ENCODE measurements at places on chromosomes 16 and 17.

DNA sequence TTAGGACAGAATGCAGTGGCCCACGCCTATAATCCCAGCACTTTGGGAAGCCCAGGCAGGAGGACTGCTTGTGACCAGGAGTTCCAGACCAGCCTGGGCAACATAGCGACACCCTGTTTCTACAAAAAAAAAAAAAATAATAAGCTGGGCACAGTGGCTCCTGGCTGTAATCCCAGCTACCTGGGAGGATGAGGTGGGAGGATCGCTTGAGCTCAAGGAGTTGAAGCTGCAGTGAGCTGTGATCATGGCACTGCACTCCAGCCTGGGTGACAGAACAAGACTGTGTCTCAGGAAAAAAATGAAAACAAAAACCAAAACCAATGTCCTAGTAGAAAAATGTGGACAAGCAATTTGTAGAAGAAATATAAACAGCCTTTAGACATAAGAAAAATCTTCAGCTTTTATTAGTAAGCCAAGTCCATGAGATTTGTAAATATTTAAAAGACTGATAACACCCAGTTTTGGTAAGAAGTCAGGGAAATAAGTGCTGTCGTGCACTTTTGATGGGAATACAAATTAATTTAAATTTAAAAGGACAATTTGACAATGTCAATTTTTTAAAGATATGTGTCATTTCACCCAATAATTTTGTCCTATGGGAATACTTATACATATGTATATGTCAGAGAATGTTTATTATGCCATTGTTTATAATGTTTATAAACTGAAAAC lies 11.1 kb downstream of the SCPEP1 start:
- no peak for DNase-seq

- DNase-seq: no peak
Measured at GRCh38 chr17:68182940-68183551, 64.8 kb upstream of the AMZ2 start.

- DNase-seq: no peak
Measured at GRCh38 chr16:84550096-84550495, 45.6 kb upstream of the MEAK7 start.

- DNase-seq: no peak
Measured at GRCh38 chr17:78322858-78323455, 36.9 kb downstream of the SOCS3 start.

- DNase-seq: no peak
Measured at GRCh38 chr17:32266051-32266388, 388 bp downstream of the RHBDL3 start.

DNA sequence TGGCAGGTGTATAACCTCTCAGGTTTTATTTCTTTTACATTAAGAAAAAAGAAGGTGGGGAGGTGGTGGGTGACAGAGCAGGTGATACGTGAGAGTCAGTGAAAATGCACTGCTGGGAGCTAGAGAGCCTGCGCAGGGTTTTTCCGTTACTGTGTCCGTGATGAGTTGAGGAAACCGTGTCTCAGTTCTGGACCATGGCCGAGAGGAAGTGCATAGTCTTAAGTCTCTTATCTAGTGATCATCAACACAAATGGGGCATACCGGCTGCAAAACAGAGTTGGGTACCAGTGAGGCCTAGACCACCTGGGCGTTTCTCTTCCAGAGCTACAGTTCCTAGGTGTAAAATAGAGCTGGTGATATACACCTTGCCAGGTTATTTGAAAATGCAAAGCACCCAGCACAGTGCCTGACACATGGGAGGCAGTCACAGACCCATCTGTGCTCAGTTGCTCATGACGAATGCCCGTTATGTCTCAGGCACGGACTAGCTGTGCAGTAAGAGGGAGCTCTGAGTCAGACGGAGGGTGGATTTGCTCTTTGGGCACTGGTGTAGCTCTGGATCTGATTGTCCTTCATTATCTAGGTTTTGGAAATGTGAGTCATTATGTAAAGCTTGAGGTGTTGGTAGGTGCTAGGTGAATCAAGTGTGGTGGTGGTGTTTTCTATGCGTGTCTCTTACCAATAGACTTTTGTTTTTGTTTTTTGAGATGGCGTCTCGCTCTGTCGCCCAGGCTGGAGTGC lies 60.9 kb downstream of the RPTOR start:
- DNase-seq: no peak

- DNase-seq: peak; percentile 28
Measured at GRCh38 chr16:69888005-69888590, 63.0 kb upstream of the CLEC18A start.

DNA sequence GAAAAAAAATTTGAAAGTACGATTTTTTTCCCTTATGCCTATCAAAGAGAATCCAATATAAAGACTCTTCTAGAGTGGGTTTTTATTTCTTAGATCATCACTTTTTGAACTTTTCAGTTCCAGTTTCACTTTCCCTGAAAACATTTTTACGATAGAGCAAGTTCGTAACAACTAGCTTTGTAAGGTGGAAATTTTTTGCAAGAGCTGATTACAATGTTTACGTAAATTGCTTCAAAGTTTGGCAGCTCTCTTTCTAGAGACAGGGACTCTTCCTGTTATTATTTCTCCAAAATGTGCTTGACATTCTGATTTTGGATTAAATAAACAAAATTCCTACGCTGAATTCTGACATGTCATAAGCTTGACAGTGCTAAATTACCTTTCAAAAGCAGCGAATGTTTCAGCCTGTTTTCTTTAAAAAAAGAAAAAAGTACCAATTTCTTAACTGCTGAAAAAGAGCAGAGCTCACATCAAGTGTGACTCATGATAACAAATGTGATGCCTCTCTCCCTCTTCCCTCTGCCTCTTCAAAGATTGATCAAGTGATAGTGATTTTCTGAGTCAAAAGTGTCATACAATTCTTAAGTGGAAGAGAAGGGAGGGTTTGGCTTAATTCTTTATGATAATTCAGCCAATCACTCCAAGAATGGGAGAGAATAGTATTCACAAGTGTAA lies 175.2 kb downstream of the KCNJ2 start:
- no peak for DNase-seq

GRCh38 chr17:45001310-45001709 lies 33.2 kb upstream of the C1QL1 start:
- DNase-seq: no peak

GRCh38 chr16:4249530-4250308 lies 7.8 kb upstream of the SRL start:
- no peak for DNase-seq

DNA sequence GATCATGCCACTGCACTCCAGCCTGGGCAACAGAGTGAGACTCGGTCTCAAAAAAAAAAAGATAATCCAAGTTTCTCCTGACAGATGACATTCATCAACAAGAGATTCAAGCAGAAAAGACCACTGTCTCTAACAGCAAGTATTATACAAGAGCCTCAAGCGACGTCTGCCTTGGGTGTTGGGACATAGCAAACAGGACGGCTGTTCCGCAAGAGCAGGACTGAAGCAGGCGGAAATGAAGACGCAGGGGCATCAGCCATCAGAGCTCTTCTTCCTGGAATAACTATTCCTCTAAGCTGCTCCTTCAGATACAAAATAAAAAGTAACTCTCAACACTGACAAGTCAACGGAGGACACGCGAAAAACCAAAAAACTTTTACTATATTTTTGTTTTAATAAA lies 54.0 kb downstream of the ANKRD11 start:
- DNase-seq: no peak

GRCh38 chr16:86952769-86953168 lies 364.4 kb downstream of the C16orf95 start:
- DNase-seq: no peak

GRCh38 chr17:81397314-81398175 lies 2.3 kb downstream of the BAHCC1 start:
- peak; percentile 89 for DNase-seq

GRCh38 chr17:47802341-47803022 lies 19.1 kb downstream of the OSBPL7 start:
- peak; percentile 45 for DNase-seq

DNA sequence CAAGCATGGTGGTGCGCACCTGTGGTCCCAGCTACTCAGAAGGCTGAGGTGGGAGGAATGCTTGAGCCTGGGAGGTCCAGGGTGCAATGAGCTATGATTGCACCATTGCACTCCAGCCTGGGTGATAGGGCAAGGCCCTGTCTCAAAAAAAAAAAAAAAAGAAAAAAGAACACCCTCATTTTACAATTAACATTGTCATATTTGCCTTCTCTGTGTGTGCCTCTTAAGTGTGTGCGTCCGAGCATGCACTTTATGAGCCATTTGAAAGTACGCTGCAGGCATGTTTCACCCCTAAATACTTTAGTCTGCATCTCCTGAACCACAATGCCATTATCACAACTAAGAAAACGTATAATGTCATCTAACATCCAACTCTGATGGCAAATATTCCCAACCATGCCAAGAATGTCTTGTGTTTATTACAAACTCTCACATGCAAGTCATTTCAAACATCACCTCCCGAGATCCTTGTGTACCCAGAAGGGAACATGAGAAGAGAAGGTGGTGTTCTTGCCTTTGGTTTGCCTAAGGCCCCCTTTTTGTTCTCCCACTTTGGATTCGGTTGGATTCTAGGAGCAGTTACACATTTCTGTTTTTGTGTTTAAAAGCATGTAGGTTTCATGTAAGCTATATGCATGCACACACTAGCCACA lies 38.0 kb downstream of the CDH1 start:
- DNase-seq: no peak

DNA sequence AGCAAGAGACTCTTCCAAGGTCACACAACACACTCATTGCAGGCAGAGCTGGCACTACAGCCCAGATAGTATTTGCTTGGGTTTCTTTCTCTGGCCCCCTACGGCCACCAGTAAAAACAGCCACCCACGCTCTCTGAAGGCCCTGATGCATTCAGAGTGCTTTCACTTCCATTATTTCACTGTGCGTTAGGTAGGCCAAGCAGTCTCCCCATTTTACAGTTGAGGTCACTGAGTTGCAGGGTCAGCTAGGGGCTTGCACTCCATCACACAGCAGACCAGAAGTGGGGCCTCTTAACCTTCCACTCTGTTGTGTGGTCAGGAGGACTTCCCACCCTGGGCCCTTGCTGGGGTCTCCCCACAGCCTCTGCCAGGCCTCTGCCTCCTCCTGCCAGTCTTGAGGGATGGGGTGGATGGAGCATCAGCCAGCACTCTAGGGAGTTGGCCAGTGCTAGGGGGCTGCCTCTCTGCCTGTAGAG lies 2.5 kb downstream of the TBX21 start:
- no peak for DNase-seq

DNA sequence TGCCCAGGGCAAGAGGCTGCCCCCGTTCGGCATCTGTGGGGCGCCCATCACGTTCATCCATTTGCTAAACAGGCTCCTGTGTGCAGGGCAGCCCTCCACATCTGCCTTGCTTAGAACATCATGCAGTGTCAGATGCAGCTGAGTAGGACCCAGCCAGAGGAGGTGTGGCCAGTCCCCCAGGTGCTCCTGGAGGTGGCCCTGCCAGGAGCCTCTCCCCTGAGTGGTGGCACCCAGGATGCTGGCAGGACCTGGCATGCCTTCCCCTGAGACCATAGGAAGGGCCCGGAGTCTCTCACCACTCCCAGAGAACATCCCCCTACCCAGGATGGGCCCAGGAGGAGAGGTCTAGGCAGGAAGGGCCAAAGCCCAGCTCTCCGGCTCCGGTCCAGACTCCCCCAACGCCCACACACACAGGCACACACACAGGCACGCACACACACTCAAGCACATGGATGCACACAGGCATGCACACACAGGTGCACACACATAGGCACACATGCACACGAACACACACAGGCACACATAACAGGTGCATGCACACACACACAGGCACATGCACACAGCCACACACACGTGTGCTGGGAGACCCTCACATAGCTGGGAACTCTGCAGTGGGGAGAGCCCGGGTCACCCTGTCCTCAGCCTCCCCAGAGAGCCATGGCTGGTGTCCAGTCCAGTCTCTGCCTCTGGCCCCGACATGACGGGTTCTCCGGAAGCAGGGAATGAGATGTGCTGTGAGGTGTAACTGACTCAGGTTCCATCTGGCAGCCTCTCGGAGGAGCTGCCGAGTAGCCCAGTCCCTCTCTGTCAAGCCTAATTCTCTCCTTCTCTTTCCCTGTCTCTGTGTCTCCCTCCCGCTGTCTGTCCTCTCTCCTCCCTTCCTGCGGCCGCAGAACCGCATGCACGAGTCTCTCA lies 74.6 kb downstream of the AMFR start:
- no peak for DNase-seq

GRCh38 chr17:79891113-79891730 lies 52.0 kb upstream of the CBX4 start:
- DNase-seq: no peak

Measured in eye (tissue), 1 donor.